ENCODE measurements at places on chromosomes 4 and X.

- no peak for DNase-seq
These were observed 54.4 kb upstream of the HGFAC start for GRCh38 chr4:3387154-3387942.

DNA sequence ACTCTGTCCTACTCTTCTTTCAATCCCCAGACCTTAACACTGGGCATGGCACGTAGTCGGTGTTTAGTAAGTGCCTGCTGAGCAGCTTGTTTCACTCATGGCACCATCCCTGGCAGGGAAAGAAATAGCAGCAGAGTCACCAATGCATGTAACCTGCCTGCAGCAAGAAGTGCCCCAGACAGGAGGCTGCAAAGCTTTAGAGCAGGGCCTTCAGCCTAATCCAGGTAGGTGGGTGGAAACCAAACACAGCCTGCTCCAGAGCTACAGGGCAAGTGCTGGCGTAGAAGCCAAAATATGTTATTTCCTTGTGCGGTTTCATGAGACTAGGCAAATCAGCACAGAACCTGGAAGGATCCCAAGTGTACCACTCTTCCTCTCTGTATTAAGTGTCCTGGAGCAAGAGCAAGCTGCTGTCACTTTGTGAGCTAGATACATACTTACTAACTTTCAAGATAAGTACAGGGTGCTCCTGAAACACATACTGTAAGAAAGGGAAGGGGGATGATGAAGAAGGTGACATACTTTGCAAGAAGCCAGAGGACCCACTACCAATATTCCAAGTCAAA, 5.5 kb downstream of the PROM1 start:
- no peak for DNase-seq

DNA sequence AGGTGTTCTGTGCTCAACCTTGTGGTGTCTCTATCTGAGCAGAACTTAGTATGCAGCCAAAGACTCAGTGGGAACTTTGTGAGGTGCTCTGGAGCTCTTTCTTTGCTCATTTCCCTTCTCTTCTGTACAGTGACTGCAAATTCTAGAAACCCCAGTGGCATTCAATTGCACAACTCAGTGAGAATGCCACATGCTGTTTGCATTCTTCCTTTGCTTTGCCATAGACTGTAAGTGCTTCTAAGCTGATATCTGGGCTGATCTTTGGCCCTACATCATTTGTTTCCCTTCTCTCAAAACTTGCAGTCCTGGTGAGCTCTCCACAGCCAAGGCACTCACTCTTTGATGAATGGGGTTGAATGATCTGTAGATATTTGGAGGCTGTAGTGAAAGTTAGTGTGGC, 7.0 kb downstream of the PNMA3 start:
- DNase-seq = no peak

DNA sequence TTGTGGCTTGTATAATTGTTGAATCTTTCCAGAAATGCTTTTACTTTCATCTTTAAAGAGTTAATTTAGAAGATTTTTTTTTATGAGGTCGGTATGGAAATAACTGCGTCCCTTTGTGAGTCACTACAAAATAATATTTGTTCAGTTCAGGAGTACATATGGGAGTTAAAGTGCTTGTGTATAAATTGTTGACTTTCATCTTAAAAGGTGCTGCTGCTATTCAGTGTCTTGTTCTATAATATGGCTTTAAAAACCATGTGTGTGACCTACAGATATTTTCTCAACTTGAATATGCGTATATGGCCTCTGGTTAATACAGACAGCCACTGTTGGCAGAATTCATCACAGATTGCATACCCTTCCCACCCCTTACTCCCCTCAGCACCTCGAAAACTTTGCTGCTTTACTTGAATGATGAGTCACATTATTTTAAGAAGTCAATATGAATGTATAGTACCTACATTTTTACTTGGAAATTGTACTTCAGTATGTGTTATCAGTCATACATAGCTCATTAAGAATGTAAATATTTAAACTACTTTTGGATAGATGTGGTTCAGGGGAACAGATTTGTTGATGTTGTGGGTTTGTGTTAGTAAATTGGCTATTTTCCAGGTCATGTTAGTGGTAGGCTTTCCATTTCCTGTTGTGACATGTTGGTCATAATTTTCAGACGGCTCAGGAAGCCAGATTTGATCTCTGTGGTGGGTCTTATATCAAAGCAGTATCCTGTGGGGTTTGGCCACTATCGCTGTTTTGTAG, 1.5 kb downstream of the CLCN3 start:
- DNase-seq = no peak
